ENCODE measurements at places on chromosomes 11 and 22.

GRCh38 chr11:122108828-122109227 lies 7.2 kb downstream of the BLID start:
- no peak for DNase-seq

DNA sequence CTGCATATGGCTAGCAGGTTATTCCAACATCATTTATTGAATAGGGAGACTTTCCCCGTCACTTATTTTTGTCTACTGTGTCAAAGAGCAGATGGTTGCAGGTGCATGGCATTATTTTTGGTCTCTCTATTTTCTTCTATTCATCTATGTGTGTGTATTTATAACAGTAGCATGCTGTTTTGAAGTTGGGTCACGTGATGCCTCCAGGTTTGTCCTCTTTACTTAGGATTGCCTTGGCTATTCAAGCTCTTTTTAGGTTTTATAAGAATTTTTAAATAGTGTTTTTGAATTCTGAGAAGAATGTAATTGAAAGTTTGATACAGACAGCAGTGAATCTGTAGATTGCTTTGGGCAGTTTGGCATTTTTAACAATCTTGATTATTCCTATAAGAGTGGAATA lies 770.6 kb downstream of the CNTN5 start:
- DNase-seq = no peak

- DNase-seq = no peak
Observed at GRCh38 chr22:45090497-45090910, 73.2 kb upstream of the NUP50 start.

GRCh38 chr11:102191832-102192231 lies 81.6 kb downstream of the YAP1 start:
- no peak for DNase-seq

DNA sequence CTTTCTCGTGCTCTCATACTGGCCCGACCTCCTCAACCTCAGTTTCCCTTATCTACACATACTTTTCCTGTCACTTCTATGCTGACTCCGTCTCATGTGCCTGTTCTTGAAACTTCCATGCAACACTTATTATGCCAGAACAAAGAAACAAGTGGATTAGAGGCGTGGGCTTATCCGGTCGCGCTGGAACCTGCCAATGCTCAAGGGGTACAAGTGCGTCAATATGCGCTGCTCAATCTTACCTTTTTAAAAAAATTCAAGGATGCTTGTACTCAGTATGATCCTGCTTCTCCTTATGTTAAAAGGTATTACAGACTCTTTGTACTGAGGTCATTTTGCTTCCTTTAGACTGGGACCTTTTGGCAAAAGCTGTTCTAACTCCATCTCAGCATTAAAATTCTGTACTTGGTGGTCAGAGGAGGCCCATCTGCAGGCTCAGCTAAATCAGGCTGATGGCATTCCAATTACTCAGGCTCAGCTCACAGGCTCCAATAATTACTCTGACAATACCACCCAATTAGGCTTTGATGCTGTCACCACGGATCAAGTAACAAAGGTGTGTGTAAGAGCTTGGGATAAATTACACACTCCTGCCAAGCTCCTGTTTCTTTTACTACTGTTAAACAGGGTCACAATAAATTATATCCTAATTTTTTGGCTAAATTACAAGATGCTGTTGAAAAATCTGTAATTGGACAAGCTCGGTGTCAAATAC lies 26.3 kb upstream of the ALDH3B2 start:
- DNase-seq = no peak

DNA sequence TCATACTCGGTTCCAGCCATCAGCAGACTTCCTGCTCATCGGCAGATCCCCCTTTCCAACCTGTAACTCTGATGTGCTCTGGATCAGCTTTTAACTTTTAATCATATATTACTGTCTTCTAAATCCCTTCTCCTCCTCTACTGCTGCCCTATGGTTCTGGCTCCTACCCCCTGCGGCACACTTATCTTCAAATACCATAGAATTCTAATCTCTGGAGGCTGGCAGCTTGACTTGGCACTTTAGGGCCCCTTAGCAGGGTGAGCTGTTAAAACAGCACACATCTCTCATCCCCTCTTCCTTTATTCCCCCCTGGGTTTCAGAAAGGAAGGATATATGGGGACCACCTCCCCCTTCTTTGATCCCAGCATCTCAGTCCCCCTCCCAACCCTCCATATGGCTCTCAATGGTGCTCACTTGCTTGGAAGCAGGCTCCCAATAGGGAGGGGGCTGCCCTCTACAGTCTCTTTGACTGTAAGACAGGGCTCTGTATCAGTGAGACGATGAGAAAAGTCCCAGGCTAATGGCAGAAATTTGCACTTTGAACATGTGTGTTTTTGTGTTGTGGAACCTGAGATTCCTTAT lies 4.4 kb upstream of the CNTF start:
- DNase-seq = no peak

GRCh38 chr11:64881476-64881875 lies 3.1 kb upstream of the EHD1 start:
- no peak for DNase-seq

- no peak for DNase-seq
Observed at GRCh38 chr11:57419146-57419545, 7.8 kb downstream of the SLC43A3 start.

- DNase-seq = no peak
Observed at GRCh38 chr11:23611726-23612125, 751.5 kb upstream of the CCDC179 start.

DNA sequence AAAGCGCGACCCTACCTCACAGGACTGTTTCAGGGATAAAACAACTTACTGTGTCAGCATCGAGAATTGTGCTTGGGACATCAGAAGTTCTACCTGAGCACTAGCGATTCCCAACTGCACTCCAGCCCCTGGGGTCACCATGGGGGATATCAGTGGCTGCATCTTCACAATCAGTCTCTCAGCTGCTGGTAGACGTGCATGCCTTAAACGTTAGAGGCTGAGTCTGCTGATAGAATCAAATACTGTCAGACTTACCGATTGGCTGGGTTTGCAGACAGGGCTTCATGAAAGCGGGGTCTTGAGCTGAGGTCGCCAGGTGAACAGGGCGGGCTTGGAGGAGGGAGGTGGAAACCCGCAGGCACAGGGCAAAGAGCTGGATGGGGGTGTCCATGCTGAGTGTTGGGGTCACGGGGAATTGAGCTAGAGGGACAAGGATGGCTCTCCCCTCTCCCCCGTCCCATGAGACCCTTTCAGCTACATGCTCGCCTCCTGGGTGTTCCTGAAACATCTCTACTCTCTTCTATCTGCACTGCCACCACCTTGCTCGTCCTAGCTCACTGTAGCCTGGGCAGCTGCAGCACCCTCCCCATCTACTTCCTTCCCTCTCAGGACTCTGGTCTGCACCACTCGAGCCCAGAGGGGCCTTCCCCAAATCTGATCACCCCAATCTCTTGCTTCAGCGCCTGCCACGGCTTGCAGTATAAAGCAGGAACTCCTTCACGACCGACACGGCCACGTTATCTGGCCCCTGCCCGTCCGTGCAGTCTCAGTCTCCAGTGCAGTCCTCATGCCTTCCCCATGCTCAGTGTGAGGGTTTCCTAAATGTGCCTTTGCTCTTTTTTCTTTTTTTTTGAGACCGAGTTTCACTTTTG lies 43.5 kb downstream of the ST14 start:
- no peak for DNase-seq

DNA sequence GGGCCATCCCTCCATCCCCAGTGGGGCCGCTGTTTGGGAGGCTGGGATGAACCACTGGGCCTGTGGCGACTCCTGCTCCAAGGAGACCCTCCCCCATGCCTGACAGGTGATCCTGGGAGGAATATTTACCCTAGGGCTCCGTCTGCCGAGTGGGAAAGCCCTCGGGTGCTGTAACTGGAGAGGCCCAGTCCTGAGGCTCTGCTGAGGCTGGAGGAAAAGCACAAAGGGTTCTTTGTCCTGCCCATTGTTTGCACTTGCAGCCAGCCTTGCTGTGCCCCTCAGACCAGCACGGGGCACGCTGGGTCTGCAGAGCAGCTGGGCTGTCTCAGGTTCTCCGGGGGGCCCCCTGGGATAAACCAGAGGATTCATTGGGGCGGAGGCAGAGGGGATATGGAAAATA lies 321.1 kb downstream of the MN1 start:
- no peak for DNase-seq

DNA sequence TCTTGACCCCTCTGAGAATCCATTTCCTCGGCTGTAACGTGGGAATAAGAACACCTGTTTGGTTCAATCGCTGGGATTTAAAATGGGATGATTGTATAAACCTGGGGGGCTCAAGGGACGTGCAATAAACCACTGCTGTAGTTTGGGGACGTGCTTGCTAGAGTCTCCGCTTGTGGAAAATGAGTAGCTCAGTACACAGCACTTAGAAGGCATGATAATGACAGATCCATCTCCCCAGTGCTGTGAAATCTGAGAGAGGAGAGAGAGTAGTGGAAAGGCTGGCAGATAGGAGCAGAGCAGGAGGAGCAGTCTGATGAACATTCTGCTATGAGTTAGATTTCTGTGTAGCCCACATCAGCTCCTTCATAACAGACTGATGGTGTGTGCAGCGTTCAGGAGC lies 256.5 kb downstream of the MN1 start:
- no peak for DNase-seq

DNA sequence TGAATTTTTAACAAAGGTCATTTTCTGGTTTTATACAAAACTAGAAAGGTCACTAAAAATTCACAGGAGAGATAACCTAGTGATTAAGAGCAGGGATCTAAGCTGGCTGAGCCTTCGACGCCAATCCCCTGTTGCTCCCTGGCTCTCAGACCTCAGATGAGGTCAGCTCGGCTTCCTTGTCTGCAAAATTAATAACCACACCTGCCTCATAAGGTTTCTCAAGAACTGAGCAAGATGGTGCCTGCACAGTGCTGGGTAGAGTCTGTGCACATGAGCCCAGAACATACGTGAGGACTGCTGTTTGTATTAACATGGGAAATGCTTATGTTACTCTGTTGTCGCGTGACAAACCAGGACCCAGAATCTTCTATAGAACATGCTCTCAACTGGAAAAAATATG lies 24.4 kb upstream of the CD5 start:
- no peak for DNase-seq

GRCh38 chr11:21554284-21554683 lies 638.6 kb upstream of the ANO5 start:
- DNase-seq = no peak

DNA sequence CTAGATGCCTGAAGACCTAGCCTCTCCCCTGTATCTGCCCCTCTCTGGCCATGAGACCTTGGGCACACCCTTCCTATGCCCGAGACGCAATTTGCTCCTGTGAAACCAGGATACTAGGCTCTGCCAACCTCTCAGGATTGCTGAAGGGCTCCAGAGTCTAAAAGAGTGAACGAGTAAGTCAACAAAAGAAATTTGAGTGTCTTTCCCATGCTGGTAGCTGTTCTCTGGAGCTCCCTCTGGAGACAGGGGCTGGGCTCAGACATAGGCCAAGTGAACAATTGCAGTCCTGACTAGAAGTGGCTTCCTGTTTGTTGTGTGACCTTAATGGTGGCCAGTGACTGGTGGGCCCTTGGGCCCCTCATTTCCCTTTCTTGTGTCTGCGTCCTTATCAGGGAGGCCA lies 189.0 kb upstream of the NARS2 start:
- no peak for DNase-seq

GRCh38 chr22:22465782-22466181 lies 42.8 kb downstream of the ZNF280B start:
- DNase-seq = no peak
